ENCODE measurements at places on chromosomes 5 and 9. TPM values are rescaled to one million over a fixed set of nuclear protein-coding genes. Genes with fewer than 3 reads are reported as not detected.
A peak's percentile ranks its signal among the peaks of the same experiment; 100 is the strongest.

The DCAF10 gene
- 13.9 TPM for total RNA-seq

DNA sequence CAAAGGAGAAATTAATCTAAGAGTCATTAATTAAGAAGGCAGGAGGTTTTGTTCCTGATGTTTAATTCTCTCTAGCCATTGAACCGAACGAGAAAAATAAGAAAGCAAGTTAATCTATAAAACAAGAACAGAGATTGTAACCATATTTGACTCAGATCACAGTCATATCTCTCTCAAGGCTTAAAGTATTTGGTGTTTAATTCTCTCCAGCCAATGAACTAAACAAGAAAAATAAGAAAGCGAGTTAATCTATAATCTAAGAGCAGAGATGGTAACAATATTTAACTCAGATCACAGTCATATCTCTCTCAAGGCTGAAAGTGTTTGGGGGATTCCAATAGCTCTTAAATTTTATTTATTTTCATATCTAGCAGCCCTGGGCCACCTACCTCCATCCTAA, 74.4 kb upstream of the SHISAL2B start:
- DNase-seq: no peak

- DNase-seq: no peak
Measured at GRCh38 chr5:163574472-163575440, 69.3 kb downstream of the MAT2B start.

GRCh38 chr5:157892974-157893373, 34.0 kb upstream of the CLINT1 start:
- DNase-seq: no peak

- DNase-seq: no peak
Measured at GRCh38 chr5:36397901-36398536, 96.3 kb upstream of the RANBP3L start.

- no peak for DNase-seq
Measured at GRCh38 chr9:130215341-130216119, 43.3 kb downstream of the NCS1 start.

The SPAAR gene
- not detected for total RNA-seq

DNA sequence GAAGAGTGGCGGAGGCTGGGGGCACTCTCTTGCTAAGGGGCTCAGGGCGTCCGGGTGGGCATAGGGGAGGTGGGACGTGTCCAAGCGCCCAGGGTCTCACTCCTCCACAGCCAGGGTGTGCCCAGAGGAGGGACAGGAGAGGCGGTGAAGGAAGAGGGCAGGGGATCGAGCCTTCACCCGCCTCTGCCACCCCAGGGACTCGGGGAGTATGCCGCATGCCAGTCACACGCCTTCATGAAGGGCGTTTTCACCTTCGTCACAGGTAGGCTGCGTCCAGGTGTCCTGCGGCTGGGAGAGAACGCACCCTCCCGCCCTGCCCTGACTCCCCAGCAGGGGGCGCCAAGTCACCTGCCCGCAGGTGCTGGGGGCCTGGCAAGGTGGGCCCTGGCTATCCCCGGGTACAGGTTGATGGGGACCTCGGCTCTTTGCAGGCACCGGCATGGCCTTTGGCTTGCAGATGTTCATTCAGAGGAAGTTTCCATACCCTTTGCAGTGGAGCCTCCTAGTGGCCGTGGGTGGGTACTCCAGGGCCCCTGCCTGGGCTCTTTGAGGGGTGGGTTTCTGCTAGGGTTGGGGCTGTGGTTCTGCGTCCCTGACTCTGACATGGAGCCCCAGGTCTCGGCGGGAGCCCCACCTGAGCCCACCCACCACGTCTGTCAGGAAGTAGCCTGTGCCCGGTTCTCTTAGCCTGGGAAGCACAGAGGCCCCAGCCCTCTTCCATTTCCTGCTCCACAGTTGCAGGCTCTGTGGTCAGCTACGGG, 552 bp downstream of the TMEM141 start:
- DNase-seq: peak; percentile 80

DNA sequence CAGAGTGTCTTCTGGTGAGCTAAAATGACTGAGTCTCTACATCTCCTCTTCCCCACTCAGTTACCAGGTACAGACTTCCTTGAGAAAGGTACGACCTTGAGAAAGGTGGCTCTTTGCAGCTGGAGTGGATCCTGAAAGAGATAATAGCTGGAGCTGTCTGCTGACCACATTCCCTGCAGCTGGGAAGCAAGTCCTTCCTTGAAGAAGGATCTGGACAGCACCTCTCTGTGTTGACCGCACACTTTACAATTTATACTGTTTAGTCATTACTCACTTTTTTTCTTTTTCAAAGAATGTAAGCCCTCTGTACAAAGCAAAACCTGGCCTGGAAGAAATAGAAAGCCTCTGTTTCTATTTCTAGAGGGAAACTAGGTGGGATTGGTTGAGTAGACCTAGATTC, 148.8 kb downstream of the MACIR start:
- no peak for DNase-seq

GRCh38 chr9:99962680-99963261, 56.3 kb downstream of the STX17 start:
- DNase-seq: no peak

DNA sequence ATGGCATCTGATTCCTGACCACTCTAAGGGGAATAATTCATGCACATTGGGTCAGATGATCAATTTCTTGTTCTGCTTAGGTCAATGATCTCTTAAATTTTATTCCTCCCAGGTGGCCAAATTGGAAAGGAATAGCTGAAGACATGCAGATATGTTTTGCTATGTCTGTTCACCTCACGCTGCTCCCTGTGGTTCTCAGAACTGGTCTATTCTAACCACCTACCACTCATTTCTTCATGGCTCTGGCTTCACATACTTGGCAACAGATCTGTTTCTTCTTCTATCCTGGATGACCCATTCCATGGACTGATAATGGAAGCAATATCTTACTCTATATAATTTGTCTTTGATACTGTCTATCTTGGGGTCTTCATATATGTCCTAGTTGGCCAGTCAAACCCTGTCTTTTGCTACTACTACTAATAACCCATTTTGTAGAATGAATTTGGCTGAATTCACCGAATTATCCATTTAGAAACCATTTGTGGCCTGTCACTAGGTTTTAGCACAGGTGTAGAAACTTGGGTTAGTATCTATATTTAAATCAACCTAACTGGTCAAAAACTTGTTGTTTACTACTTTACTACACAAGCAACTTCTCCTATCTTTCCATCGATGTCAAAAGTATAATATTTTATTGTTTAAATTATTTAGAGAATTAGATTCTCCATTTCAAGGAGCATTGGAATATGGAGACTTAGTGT, 650.9 kb downstream of the TLE4 start:
- no peak for DNase-seq

DNA sequence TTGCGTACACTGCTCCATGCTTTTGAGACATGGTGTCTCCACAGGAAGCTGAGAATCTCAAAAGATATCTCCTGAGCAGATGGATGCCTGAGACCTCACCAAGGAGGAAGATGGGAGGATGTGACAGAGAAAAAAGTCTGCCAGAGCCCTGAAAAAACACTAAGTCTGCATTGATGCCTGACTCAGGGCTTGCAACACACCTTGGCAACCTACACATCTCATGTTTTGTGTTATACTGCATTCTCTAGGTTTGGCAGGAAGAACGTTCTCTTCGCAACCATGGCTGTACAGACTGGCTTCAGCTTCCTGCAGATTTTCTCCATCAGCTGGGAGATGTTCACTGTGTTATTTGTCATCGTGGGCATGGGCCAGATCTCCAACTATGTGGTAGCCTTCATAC, 19.2 kb downstream of the SLC22A4 start:
- DNase-seq: no peak

The NME5 gene
- not detected for total RNA-seq

The PCDHB12 gene
- not detected for total RNA-seq

GRCh38 chr9:94892675-94893074, 166.2 kb downstream of the AOPEP start:
- no peak for DNase-seq

DNA sequence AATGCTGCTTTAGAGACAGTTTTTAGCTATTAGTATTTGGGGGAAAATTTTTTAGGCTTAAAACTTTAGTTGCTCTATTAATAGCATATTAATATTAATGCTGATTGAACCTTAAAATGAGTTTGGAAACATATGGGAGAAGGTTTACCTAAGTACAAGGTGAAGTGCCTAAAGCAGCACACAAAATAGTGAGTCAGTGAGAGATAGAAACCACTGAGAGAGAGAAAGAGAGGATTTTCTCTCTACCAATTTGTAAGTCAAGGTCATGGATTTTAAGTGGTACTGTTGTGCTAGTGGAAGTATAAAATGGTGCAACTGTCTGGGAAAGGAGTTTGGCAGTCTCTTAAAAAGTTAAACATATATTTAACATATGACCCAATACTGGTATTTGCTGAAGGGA, 64.9 kb downstream of the MARCHF3 start:
- DNase-seq: no peak

DNA sequence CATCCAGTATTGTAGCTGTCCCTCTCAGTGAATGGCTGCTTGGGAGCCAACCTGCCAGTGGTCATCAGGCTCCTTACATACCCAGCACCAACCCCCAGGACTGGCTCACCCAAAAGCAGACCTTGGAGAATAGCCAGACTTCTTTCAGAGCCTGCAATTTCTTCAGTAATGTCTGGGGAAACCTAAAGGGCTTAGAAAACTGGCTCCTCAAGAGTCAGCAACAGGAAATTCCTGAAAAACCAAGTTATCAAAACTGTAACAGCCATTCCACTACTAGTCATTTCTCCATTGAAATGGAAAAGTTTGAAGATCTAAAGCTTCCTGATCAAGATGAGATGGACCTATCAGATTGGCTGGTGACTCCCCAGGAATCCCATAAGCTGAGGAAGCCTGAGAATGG, 12.3 kb upstream of the STING1 start:
- DNase-seq: no peak

The CARTPT gene
- total RNA-seq: not detected

The STX17 gene
- 32.8 TPM for total RNA-seq

DNA sequence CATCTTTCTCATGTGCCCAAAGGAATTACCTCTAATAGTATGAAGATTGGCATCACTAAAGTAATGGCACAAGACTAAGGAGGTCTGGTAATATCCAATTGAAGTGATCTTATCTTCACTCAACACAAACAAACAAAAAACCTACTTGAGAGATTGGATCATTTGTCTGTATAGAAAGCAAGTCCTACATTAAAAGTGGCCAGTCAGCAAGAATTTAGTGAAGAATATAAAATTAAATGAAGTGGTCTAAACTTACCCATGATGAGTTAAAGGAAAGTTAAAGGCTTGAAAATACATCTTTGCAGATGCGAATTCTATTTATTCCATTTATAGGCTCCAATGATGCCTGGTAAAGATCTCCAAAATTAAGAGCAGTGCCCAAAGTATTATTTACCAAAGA, 350.3 kb upstream of the PCSK5 start:
- no peak for DNase-seq

The GTF3C4 gene
- 14.3 TPM for total RNA-seq

All from activated CD4-positive, alpha-beta T cell treated with anti-CD3 and anti-CD28 coated beads for 36 hours (primary cell).